ENCODE measurements at places on chromosomes 4 and X. TPM values are rescaled to one million over a fixed set of nuclear protein-coding genes. Genes with fewer than 3 reads are reported as not detected.

Gene ARSD
- total RNA-seq, result 32.9 TPM

Gene TACR3
- total RNA-seq, result 1.2 TPM

Gene FGA
- not detected for total RNA-seq

Gene SERPINA7
- not detected for total RNA-seq

Gene CENPVL2
- total RNA-seq, result 0.83 TPM

Gene SLC9B1
- total RNA-seq, result 4.4 TPM

Gene XPNPEP2
- 2.0 TPM for total RNA-seq

Gene HSD17B13
- 1.5 TPM for total RNA-seq

Gene VCX2
- total RNA-seq, result not detected

Measured in spinal cord (tissue), 10 donors.